Small intestine (tissue), 16 donors: ENCODE measurements at places on chromosomes 3 and 15.

DNA sequence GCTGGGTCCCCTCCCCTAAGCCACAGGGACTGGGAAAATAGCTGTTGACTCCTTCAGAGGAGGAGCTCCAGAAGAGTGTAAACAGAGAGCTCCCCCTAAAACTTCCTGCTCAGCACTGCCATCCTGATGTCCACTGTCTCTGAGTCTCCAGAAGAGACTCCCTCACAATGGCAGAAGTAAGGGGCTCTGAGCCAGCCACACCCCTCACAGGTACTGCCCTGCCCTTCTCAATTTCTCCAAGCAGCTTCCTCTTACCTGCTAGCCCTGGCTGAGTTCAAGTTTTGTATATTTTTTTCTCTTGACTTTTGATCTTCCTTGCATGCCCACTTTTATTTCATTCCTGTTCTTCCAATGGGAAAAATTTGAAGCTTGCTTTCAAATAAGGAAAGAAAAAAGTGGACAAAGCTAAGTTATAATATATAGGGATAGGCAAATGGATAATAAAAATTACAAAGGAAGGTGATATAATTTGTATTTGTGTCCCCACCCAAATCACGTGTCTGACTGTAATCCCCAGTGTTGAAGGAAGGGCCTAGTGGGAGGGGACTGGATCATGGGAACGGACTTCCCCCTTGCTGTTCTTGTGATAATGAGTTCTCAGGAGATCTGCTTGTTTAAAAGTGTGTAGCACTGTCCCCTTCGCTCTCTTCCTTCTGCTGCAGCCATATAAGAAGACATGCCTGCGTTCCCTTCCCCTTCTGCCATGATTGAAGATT lies 442.2 kb upstream of the WNT5A start:
- H3K4me1 ChIP-seq = no peaks in the 10 kb centered on the region
- no peak overlapping the region for H3K4me3 ChIP-seq
- no peak overlapping the region for H3K27ac ChIP-seq

DNA sequence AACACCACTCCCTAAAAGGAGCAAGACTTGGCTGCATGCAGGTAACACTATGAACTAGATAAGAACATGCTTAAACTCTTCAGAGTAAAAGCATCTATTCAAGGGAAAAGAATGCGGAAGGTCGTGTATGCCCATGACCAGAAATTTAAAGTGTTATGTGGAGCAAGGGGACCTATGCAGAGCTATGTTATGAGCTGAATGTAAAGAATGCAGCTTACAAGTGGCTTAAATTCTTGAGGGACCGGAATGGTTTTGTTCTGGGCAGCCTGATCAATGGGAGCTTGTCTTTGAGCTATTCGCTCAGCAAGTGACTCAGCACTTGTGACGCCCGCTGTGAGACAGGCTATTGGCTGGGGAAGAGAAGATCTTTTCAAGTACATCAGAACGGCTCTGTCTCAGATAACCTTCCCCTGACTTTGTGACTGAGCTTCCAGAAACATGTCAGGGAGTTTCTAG lies 367.5 kb upstream of the THBS1 start:
- no peaks in the 10 kb centered on the region for H3K36me3 ChIP-seq
- H3K27ac ChIP-seq = no peak overlapping the region
- no peaks in the 10 kb centered on the region for H3K27me3 ChIP-seq

DNA sequence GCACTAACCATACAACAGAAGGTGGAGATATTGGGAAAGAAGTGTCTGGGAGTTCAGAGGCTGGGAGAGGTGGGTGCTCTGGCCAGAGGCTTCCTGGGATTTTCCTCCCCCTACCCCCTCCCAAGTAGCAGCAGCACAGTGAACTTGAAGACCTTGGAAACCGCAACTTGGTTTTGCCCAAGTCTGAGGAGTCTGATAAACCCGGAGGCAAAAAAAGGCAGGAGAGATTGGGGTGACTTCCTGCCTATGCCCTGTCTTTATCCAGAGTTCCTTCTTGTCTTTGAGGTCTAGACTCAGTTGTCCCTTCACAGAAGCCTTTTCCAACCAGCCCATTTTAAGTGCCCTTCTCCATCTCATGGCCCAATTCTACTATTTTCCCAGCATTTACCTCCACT lies 25.4 kb upstream of the THRB start:
- no peak overlapping the region for H3K4me3 ChIP-seq
- no peak overlapping the region for H3K27ac ChIP-seq
- H3K27me3 ChIP-seq = peaks cover 2% of the 10 kb centered on the region

- no peak for DNase-seq
- H3K4me1 ChIP-seq = no peaks in the 10 kb centered on the region
- H3K36me3 ChIP-seq = no peaks in the 10 kb centered on the region
- no peaks in the 10 kb centered on the region for H3K27me3 ChIP-seq
- no peak overlapping the region for H3K27ac ChIP-seq
These were observed 248.1 kb downstream of the ERC2 start for GRCh38 chr3:56219894-56220805.

GRCh38 chr3:31728403-31728802 lies 195.7 kb downstream of the STT3B start:
- no peaks in the 10 kb centered on the region for H3K36me3 ChIP-seq
- no peaks in the 10 kb centered on the region for H3K27me3 ChIP-seq
- H3K4me3 ChIP-seq = no peak overlapping the region
- H3K27ac ChIP-seq = no peak overlapping the region

- no peak overlapping the region for H3K4me3 ChIP-seq
- H3K36me3 ChIP-seq = no peaks in the 10 kb centered on the region
- no peaks in the 10 kb centered on the region for H3K27me3 ChIP-seq
- no peaks in the 10 kb centered on the region for H3K4me1 ChIP-seq
These were observed 52.1 kb downstream of the ITGA11 start for GRCh38 chr15:68379759-68380290.

GRCh38 chr15:74530771-74531143 lies 10.3 kb upstream of the ARID3B start:
- H3K4me3 ChIP-seq = no peak overlapping the region
- H3K4me1 ChIP-seq = peaks cover 1% of the 10 kb centered on the region
- no peak for DNase-seq
- H3K36me3 ChIP-seq = no peaks in the 10 kb centered on the region
- H3K27me3 ChIP-seq = no peaks in the 10 kb centered on the region

- DNase-seq = no peak
- H3K4me3 ChIP-seq = no peak overlapping the region
These were observed 1.1 kb downstream of the CCR4 start for GRCh38 chr3:32952369-32953077.
